ENCODE measurements at places on chromosomes 5 and 9.

GRCh38 chr5:80389580-80389979 is 18.3 kb upstream of the ZFYVE16 start:
- no peak for DNase-seq

DNA sequence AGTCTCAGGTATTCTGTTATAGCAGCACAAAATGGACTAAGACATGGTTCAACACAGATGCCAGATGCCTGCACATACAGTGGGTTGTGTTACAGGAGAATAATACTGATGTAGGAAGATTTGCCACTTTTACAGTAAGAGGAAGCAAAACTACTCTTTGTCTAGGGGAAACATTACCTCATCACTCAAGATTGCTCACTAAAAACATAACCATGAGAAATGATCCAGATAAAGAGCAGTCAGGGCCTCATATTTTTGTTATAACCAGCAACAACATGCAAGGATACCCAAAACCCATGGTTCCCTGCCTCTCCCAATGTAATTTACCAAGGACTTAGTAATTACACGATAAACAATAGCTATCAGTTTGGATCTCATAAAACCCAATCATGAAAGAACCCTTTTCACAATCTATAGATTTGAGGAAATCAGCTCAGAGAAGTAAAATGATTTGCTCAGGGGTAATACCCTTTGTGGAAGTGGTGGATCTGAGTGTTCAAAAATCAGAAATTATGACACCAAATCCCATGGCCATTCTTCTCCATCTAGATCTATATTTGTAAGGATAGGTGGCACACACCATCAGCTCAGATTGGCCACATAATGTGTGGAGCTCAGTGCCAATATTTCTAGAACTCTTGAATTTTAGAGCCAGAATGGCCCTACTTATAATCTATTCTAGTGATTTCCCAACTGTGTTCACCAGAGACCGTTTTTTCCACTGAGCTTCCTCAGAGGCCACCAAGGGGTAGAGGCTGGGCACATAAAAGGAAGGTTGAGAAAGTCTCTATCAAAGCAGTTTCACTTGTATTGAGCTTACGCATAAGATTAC is 27.8 kb downstream of the DPYSL3 start:
- DNase-seq, result no peak

DNA sequence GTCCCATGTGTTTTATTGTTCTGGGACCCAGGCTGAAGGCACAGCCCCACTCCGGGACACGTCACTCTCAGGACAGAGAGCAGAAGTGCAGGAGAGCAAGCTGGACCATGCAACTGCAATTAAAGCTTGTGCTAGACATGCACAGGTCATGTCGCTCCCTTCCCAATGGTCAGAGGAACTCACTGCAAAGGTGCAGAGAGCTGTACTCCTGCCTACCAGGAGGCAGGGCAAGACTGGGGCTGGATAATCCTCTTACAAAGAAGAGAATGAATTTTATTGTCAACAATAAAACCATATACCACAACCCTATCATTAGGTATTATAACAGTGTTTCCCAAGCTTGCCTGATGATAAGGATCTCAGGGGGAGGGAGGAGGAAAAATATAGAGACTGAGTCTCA is 74.0 kb upstream of the NEK6 start:
- no peak for DNase-seq

DNA sequence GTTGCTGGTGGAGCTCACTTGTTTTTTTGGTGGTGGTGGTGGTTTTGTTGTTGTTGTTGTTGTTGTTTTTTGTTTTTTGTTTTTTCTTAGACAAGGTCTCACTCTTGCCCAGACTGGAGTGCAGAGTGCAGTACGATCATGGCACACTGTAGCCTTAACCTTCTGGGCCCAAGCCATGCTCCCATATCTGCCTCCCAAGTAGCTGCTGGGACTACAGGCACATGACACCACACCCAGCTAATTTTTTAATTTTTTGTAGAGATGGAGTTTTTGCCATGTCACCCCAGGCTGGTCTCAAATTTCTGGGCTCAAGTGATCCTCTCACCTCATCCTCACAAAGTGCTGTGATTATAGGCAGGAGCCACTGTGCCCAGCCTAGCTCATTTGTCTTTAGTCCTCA is 53.5 kb downstream of the NUP214 start:
- DNase-seq, result no peak

DNA sequence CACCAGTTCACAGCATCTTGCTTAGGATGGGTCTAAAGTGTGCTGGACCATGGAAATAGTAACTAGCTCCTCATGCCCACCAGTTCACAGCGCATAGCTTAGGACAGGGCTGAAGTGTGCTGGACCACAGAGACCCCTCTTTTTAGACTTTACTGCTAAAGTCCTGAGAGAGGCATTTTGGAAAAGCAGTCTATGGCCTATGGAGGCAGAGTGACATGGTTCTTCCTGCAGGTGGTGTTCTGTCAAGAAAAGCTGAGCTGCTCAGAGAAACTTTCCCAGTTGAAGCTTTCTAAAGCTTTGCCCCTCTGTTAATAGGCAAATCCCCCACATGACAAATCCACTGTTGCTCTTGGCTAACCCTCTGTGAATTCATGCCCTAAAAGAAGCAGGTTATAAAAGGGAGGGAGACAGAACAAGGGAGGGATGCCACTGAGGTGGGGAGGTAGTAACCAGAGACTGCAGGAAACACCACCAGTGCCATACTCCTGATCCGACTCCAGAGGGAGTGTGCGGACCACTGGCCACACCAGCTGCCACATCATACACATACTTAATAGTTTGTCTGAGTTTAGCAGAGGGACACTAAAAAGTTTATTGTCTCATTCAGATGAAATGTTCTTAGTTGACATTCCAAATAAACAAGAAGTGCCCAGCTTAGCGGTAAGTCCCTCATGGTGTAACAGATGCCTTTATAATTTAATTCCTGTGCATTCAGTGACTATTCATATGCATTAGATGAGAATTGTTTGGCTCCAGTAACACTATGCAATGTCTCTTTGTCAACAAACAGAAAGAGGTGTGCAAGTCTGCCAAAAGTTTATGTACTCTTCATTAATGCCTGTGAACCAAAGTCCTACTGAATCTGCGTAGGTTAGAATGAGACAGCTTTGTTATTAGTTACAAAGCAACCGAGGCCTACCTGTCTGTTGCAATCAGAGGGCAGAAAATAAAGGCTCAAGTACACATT is 236.2 kb upstream of the NFIL3 start:
- peak; percentile 37 for DNase-seq
